ENCODE measurements at places on chromosomes 7 and 10.

GRCh38 chr10:110916554-110917346, 2.2 kb downstream of the BBIP1 start:
- DNase-seq, result no peak

GRCh38 chr10:71632200-71632820, 87.3 kb downstream of the C10orf105 start:
- DNase-seq, result no peak

DNA sequence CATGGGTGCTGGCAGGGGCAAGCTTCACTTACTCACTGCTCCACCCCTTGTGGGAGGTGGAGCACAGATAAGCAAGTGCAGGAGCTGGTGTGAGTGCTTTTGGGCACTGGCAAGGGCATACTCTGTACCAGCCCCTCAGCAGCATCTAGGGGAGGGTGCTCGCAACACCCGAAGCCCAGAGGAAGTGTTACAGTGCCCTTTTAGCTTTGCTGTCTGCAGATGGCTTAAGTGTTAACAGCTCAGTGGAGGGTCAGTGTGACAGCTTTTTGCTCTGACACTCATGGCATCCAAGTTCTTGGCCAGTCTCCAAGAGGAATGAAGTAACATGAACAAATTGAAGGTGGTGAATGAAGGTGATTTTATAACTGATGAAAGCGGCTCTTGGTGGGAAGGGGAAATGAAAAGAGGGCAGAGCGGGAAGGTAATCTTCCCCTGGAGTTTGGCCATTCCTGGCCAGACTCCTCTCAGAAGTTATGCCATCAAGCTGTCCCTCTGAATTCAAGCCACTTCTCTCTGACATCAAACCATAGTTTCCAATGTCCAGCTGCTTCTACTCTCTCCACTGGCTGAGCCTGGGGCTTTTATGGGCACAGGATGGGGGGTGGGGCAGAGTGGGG, 862.5 kb downstream of the KCNMA1 start:
- no peak for DNase-seq

GRCh38 chr10:30476511-30477155, 42.6 kb downstream of the MAP3K8 start:
- no peak for DNase-seq

- peak; percentile 88 for DNase-seq
These were observed 79.7 kb downstream of the DLG5 start for GRCh38 chr10:77846718-77847311.

GRCh38 chr10:59073456-59074053, 102.9 kb upstream of the PHYHIPL start:
- DNase-seq, result no peak

DNA sequence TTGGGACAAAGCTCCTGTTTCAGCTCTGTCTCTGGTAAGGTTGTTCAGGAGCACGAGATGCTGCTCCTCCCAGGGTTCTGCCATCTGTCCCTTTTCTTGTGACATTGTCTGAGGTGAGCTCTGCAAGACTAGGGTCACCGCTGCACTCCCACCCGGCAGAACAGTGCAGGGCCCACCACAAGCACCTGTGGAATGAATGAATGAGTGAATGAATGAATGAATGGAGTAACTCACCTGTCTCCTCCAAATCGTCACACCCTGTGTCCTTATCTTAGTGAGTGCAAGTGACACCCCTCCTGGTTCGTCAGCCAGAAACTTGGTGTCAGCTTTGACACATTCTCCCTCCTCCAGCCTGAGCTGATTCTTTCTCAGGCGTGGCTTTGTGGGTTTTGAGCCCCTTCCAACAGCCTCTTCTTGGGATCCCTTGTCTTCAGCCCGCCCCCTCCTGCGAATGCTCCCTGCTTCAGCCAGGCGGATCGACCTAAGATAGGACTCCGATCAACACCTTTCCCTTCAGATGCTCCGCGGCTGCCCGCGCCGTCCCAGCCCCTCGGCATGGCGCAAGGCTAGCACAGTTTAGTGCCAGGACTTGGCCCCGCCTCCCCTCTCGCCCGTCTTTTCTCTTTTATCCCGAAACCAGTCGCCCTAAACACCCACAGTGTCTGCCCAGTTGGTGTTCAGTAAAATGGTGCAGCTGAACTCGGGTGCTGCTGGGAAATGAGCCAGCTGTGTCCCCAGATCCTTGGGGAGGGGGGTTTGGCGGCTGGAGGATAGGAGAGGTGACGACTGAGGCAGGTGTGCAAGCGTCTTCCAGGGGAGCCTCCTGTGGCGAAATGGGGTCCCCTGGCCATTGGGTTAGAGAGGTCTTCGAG, 89.3 kb downstream of the BEND7 start:
- peak; percentile 11 for DNase-seq

GRCh38 chr10:121597504-121598262, 561 bp downstream of the FGFR2 start:
- DNase-seq, result no peak

DNA sequence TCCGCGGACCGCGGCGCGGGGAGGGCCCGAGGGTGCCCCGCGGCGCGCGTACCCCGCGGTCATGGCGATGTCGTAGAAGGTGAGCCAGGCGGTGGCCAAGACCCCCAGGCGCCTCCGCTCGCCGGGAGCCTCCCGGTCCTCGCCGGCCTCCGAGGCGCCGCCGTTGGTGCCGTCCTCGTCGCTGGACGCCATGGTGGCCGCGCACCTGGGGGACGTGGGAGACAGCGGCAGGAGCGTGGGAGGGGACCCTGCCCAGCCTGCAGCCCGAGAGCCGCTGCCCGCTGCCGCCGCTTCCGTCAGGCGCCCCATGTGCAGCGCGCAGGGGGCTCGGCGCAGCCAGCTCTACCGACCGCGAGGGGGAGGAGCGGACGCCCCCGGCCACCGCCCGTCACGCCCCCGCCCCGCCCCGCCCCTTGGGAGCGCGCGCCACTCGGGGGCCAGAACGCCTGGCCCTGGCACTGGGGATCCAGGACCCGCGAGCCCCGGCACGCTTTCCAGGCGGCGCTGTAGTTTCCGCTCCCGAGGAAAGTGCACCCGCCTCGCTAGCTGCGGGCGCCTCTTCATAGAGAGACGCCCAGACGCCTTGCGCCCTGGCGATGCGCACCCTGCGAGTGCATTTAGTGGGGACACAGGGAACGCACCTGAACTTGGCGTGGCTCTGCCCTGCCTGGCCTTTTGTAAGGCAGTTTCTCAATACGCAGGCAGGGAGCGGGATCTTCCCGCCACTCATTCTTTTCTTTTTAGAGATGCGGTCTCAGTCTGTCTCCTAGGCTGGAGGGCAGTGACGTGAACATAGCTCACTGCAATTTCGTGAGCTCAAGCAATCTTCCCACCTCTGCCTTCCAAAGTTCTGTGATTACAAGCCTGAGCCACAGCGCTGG, at the start of gene HACD1:
HACD1 (minus strand) TSS at position 344 of the 881 bp plus-strand sequence; CDS start at position 309, 35 bp downstream.
- DNase-seq, result peak; percentile 62

DNA sequence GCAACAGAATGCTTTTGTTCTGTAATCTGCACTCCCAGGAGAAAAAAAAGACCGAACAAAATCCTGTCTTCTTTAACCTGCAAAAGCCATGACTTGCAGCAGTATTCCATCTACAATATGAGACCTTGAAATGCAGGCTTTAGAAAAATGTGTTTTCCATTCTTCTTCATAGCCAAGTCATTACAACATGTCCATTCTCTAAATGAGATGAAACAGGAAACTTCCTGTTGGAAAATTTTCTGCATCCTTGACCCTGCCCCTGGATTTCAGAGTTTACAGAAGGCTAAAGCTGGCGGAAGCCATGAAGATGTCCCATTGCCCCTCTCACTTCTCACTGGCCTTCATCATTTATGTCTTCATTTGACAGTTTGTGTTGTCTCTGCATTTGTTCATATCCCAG, 546.4 kb downstream of the TNS3 start:
- no peak for DNase-seq

- DNase-seq, result no peak
These were observed 45.1 kb downstream of the CUX1 start for GRCh38 chr7:101862280-101863220.

- DNase-seq, result no peak
These were observed 154.0 kb downstream of the CUX1 start for GRCh38 chr7:101971457-101971856.

DNA sequence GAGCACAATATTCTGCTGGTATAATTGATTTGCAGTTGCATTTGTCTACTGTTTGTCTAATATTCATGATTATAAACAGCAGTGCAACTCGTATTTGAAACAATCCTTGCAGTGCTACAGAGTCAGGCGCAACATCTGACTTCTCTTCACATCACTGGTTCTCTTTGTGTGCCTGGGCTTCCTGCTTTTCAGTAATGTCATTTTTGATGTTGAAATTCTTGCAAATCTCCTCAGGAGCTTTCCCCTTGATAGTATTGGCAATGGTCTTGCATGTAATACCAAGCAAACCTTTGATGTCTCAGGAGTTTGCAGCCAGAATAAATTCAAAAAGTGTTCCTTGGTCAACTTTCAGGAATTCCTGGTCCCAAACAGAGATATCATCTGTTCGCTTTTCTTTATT, 20.2 kb downstream of the HPS6 start:
- DNase-seq, result no peak

DNA sequence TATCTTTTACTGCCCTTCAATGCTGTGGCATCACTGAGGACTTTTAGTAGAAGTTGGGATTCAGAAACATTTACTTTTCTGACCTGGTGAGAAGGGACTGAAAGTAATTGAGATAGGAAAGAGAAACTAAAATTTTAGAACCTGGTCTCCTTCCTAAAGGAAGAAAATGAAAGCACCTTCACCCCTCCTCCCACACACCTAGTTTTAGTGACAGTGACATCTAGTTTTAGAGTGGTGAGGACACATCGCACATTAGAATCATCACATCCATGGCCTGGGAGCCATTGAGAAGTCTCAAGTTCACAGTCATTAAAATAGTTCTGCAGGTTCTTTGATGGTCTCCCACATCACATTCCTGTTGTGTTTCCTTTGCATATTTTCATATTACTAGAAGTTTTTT, 16.1 kb downstream of the TAS2R41 start:
- DNase-seq, result no peak

DNA sequence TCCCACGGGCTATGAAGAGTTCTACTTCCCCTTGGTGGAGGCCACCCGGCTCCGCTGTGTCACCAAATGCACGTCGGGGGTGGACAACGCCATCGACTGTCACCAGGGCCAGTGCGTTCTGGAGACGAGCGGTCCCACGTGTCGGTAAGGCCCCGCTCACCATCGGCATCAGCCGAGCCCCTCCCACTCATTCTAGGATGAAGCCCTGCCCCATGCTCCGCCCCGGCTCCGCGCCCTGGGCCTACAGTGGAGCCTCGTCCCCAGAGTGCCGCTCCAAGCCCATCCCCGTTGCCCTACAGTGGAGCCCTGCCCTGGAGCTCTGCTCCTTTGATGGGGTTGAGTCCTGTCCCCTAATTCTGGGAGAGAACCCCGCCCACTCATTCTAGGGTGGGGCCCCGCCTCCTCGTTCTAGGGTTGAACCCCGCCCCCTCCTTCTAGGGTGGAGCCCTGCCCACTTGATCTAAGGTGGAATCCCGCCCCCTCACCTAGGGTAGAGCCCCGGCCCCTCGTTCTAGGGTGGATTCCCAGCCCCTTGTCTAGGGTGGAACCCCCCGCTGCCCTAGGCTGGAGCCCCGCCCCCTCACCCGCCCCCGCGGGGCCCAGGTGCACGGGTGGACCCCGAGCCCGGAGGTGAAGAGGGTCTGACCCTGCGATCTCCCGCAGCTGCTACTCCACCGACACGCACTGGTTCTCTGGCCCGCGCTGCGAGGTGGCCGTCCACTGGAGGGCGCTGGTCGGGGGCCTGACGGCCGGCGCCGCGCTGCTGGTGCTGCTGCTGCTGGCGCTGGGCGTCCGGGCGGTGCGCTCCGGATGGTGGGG, 3.4 kb upstream of the MUC12 start:
- DNase-seq, result peak; percentile 99

- DNase-seq, result no peak
These were observed 47.5 kb upstream of the EN2 start for GRCh38 chr7:155410431-155410830.

- DNase-seq, result no peak
These were observed 276.9 kb upstream of the LRRN3 start for GRCh38 chr7:110813986-110814385.

DNA sequence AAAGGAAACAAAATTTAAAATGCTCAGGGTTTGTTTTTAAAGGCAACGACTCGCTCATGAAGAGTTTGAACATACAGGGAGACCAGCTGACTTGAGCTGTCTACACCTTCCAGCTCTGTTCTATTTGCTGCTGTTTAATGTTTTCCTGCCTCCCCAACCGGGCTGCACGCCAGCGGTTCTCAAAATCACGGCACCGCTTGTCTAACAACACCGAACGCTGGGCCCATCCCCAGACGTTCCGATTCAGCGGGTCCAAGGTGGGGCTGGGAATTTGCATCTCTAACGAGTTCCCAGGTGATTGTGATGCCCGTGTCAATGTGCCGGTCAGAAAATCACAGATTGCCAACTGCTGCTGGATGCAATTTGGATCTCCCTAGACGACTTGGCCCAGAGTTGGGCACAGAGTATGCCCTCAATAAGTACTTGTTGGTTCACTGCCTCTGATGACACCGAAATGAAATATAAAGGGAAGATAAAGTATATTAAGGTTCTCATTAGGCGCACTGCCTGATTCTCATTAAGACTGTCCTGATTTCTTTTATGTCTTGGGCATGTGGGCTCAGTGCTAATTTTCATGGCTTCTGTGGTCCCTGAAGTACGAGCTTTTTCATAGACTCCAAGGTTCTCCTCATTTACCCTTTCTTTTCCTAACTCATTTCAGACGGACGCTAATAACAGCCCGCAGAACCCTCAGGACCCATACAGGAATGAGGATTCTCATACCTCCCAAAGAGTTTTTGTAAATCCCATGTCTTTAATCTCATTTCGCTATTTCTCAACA, 28.5 kb downstream of the CELF2 start:
- DNase-seq, result no peak

GRCh38 chr10:110613341-110613995, 30.7 kb upstream of the RBM20 start:
- no peak for DNase-seq

GRCh38 chr10:47023237-47024045, 112.2 kb downstream of the PTPN20 start:
- no peak for DNase-seq

DNA sequence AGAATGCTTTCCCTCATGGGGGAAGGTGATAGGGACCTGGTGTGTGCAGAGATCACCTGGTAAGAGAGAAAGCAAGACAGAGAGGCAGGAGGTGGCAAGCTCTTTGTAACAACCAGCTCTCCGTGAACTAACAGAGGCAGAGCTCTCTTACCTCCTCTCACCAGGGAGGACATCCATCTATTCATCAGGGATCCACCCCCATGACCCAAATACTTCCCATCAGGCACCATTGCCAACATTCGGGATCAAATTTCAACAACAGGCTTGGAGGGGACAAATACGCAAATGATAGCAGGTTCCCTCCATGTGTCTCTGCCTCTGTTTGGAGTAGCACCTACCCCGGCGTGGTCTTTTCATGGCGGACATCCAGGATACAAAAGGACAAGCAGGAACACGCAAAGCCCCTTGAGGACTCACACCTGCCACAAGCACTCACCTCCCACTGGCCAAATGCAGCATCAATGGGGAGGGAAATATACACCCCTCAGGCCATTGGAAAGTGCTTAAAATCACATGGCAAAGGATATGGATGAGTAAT, 431.2 kb upstream of the AUTS2 start:
- DNase-seq, result no peak

GRCh38 chr10:123573236-123574108, 92.7 kb upstream of the GPR26 start:
- peak; percentile 49 for DNase-seq

DNA sequence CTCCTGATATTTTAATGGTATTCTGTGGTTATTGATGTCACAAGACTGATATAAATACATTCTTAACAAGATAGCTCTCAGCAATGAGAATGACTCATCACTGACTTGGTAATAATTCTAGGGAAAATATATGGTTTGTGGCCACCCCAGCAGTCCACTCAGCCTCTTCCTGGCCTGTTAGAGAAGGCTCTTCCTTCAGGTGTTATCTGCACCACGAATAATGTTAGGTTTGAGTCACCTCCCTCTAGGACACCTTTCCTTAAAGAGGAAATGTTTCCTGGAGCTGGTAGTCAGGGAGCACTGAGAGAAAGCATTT, 163.3 kb downstream of the SVIL start:
- DNase-seq, result no peak
